Sigmoid colon (tissue), 7 donors: ENCODE measurements at places on chromosomes 12 and 14.
A peak's percentile ranks its signal among the peaks of the same experiment; 100 is the strongest.

- DNase-seq: peak; percentile 84
Measured at GRCh38 chr14:95185033-95185766, 27.9 kb upstream of the DICER1 start.

GRCh38 chr12:57086493-57087009, 2.4 kb upstream of the NAB2 start:
- peak; percentile 87 for DNase-seq

- DNase-seq: no peak
Measured at GRCh38 chr14:99566009-99566389, 38.0 kb downstream of the CCDC85C start.

DNA sequence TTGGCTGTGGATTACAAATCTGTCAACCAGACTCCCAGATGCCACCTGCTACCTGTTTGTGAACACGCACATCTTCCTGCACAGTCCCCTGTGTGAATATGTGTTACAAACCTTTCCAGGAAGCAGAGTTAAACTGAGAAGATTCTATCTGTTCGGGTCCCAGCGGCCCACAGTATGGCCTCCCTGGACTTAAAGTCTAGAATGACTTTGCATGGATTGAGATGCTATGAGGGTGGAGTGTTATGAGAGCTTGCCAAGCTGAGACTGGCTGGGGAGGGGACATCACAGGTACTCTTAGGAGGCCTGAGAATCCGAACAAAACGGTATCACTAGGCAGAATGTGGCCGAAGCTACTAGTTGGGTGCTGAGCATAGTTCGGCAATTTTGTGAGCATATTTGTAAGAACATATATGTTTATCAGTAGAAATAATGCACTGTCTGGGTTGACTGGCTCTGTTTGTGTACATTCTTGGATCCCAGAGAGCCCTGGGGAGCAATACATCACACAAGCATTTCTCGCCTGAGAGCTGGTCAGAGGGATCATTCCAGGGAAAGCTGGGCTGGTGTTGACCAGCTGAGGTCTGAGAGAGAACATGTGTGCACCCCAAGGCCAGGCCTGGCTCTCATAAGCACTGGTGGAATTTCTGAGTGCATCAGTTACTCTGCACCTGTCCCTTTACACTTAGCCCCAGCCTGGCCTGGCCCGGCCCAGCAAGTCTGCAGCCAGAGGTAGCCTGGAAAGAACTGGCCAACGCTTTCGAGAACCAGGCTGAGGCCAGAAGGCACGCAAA, 29.8 kb upstream of the LTBP2 start:
- no peak for DNase-seq

- no peak for DNase-seq
Measured at GRCh38 chr12:97275728-97276590, 186.6 kb upstream of the RMST start.

GRCh38 chr14:20610002-20610765, 19.0 kb upstream of the RNASE12 start:
- peak; percentile 91 for DNase-seq

DNA sequence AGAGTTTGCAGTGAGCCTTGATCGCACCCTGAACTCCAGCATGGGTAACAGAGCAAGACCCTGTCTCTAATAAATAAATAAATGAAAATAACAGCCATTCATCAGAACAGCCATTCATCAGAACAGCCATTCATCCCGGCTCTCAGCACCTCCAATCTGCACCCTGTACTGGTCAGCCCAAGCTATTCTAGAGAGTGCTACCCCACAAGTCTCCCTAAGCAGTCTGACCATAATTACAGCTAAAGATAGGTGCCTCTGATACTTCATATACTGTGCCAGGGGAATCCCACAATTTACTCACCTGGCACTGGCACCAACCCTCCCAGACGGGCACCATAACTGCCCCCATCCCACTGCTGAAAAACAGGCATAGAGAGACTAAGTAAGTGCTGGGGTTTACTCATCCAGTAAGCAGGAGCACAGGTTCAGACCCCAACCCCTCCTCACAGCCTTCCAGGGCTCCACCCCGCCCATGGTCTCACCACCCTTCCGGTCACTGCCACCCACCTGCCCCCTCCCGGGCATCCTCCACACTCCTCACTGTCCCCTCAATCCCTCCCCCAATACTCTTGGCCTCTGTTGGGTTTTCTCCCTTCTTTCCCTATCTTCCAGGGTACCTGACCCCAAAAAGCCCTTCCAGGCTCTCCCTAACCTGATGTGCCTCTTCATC, 15.2 kb upstream of the EIF5 start:
- DNase-seq: no peak

DNA sequence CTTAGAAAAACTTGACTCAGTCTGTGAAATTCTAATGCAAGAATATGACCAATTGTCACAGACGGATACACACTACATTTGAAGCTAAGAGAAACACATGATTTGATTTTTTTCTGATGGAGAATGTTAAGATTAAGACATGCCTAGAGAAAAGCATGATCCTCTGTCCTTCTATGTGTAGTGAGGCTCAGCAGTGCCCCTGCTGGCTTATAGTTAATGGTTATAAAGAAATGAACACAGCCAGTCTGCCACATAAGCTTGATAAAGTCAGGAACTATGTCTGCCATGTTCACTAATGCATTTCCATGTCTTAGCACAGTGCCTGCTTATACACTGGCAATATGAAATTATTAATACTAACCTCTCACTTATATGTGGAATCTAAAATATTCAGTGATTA, 168.1 kb upstream of the DAAM1 start:
- no peak for DNase-seq

DNA sequence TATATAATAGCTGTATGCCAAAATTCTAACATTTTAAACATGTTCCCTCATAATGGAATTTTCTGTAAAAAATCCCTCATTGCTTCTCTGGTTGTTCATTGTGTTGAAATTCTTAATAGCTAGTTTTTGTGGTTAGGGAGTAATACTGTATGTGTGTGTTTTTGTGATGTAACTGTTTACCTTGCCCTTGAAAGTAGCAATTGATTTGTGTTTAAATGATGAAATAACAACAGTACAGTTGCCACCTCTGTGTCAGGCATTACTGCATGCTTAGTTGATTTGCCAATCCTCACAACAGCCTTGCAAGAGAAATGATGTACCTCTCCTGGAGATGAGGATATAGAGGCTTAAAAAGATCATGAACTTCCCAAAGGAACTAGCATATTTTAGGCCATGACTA, 94.9 kb downstream of the DAAM1 start:
- DNase-seq: no peak

GRCh38 chr12:27604431-27604830, 80.4 kb downstream of the PPFIBP1 start:
- no peak for DNase-seq

- DNase-seq: no peak
Measured at GRCh38 chr12:50689437-50689836, 74.5 kb upstream of the ATF1 start.

DNA sequence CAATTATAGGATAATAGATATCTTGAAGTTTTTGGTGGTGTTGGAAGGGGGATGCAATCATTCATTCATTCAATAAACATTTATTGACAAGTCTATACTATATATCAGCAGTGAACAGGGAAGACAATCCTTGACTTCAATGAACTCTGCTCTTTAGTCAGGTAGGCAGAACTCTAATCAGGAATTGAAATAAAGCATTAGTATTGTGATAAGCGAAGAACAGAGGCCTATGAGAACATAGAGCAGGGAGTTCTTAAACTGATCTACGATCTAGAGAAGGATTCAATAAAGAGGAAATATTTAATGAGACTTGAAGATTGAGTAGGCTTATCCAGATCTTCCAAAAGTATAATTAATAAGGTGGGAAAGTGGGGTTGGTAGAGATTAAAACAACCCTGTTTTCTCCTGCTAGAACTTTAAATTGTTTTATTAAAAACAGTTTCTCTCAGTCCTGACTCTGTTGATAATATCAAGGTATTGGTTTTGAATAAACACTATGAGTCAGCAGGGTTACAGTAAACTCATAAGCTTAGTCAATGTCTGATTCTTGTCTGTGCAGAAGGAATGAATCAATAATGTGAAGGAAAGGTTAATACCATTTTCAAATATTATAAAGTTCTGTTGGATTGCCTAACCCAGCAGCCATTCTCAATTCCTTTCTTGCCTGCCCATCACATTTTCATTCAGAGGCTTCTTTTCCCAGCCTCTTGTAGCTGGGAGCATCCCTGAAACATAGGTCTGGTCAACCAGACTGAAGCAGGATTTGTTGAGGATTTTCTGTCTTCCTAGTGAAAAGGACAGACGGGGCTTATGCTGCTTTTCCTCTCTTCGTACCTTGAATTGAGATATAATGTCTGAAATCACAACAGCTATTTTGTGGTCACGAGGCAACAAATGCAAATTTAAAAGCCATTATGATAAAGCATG, 38.9 kb upstream of the KTN1 start:
- DNase-seq: no peak
